ENCODE measurements at places on chromosomes 7 and 10.
A peak's percentile ranks its signal among the peaks of the same experiment; 100 is the strongest.

DNA sequence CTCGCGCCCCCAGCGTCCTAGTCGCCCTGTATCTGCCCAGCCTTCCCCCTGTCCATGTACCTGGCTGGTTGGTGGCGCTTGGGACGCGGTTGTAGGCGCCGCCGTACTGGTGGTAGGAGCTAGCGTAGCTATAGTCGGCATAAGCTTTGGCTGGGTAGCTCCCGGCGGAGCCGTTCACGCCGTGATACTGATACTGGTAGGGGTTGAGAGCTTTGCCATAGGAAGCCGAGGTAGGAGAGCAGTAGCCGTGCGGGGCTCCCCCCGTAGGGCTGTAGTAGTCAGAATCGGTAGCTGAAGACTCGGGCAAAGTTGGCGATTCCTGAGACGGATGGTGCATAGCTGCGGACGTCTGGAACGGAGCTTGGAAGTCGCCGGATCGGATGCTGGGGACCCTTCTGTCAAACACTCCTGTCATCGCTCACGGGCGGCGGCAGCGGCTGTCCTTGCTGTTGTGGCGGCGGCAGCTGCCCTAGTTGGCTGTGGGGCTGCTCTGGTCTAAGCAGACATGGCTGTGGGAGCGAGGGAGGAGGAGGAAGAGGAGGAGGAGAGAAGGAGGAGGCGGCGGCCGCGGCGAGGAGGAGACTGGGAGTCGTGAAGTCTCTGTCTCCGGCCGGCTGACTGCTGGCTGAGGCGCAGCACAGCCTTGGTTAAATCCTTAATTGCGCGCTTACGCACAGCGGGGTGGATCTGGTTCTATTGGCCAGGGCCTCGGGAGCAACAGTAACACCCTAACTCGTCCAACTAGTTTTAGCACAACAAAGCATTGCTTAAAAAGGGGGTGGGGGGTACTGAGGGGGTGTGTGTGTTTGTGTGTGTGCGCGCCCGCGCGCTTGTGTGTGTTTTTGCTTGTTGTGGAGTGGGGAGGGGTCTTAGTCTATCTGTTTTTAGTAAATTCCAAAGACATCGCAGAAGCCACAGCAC, at the start of gene DLX5:
TSS of gene DLX5 (minus strand) at position 623 of the 921 bp plus-strand sequence. CDS start at position 415, 208 bp downstream.
- peak; percentile 54 for DNase-seq

- no peak for DNase-seq
Measured at GRCh38 chr7:85094046-85094725, 92.7 kb downstream of the SEMA3D start.

- DNase-seq = no peak
Measured at GRCh38 chr7:12769444-12769843, 82.0 kb downstream of the ARL4A start.

DNA sequence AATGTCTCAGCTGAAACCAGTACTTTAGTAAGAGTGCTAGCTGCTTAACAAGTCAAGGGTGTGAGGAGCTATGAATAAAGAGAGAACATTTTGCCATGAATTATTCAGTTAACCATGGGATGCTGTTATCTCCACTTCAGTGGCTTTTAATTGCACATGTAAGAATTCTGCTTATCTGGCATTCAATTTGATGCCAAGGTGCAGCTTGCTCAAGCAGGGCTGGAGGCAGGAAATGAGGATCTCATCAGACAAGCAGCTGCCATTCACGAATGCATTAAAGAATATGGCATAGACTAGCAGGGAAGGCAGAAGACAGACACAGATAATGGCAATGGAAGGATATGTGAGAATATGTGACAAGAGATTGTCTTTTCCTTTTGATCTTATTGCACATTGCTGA, 697.8 kb downstream of the NRG3 start:
- DNase-seq = no peak

GRCh38 chr10:93568105-93568390, 1.6 kb downstream of the FFAR4 start:
- no peak for DNase-seq

GRCh38 chr7:27640884-27641574, 21.7 kb downstream of the HIBADH start:
- peak; percentile 99 for DNase-seq

DNA sequence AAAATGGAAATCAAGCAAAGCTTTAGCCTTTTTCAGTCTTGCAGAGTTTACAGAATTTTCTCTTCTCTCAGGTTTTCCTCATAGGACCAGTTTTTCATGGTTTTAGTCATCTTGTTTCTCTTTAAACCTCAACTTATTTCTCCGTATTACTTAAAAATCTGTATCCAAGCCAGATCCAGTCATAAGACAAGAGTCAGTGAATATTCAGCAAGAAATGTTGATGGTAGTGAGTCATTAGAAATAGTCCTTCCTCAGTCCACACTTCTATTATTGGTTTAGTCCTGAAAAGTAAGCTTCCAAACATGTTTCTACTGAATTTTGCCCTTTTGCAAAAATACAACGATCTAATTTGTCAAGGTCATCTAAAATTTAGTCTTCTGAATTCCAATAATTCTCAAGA, 107.0 kb downstream of the VIM start:
- DNase-seq = peak; percentile 63

GRCh38 chr10:2920168-2920567, 147.2 kb upstream of the PFKP start:
- no peak for DNase-seq

DNA sequence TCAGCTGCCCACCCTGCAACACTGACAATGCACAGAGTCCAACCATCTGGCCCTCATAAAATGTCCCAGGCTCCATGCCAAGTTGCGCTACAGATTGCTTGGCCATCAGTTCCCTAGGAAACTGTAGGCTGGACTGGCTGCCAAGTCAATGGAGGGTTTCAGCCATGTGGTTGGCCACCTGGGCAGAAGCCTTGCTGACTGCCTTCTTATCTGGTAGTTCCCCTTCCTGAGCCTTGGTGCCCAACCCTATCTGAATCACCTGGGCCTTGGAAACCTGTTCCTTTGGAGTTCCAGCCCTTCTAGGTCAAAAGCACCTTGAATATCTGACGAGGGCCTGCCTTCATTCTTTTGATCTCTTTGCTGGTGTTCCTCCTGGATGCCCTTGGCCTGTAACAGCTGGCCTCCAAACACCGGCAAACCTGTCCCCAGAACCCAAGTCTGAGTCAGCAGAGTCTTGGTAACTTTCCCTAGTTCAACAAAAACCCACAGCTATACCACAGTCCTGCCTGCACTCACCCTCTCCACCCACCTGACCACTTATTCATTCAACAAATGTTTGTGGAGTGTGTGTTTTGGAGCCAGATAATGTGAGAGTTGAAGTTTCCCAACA, 37.4 kb upstream of the KDM7A start:
- no peak for DNase-seq

DNA sequence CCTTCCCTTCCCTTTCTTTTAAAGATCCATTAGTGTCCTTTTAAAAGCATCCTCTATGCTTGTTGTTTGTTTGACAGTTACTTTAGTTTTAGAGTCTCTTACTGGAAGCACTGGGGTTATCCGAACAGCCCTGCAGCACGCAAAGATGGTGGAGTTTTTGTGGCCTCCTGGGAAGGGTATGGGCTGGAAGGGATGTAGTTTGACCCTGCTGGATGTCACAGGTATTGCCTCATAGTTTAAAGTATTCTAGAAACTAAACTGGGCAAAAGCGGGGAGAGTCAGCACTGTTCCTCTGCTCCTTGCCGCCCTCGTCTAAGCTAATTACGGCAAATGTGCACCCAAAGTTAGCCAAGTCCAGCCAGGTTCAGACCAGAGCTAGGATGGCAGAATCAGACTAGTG, 35.8 kb upstream of the GNAI1 start:
- DNase-seq = no peak

DNA sequence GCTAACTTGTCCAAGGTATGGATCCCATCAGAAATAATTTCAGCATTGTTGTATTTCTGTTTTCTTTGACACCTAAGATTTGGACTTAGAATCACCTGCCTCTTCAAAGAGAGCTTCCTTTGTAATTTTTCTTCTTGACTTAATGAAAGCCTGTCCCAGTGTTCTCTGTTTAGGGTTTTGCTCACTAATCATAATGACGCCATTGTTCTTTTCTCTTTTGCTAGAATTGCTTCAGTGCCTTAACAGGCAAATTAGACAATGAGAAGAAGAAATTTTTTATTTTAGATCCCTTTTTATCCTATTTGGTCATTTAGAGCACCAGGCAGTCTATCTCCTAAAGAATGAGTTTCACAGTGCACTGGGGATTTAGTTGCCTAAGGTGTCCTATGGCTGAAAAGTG, 128.5 kb downstream of the SND1 start:
- DNase-seq = no peak

GRCh38 chr7:48090095-48090805, 1.2 kb downstream of the UPP1 start:
- no peak for DNase-seq

GRCh38 chr10:132406750-132407149, 9.8 kb downstream of the PWWP2B start:
- DNase-seq = no peak

GRCh38 chr10:117972168-117972837, 74.4 kb downstream of the RAB11FIP2 start:
- DNase-seq = no peak

DNA sequence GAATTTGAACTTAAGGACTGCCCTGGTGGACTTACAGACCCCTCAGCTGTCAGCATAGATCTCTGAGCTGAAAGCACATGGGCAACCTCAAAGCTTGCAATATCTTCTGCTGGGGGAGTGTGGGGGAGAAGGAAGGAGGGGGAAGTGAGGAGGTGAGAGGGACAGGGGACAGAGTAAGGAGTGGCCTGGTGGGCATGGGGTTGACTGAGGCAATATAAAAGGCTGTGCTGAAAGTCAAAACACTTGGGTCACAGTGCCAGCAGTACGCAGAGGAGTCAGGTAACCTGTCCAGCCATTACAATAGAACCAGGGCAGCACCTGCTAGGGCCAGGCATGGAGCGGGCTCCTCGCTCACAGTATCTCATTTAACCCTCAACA, 43.2 kb downstream of the PPP1R3C start:
- DNase-seq = no peak

GRCh38 chr10:77626266-77626935, 11.2 kb downstream of the KCNMA1 start:
- DNase-seq = peak; percentile 87
